Fibroblast of skin of scalp (primary cell): ENCODE measurements at places on chromosomes 2 and 18.
A peak's percentile ranks its signal among the peaks of the same experiment; 100 is the strongest.

- DNase-seq = no peak
Measured at GRCh38 chr2:59690849-59691248, 862.6 kb downstream of the BCL11A start.

GRCh38 chr2:185484602-185485001, 254.0 kb upstream of the FSIP2 start:
- no peak for DNase-seq

DNA sequence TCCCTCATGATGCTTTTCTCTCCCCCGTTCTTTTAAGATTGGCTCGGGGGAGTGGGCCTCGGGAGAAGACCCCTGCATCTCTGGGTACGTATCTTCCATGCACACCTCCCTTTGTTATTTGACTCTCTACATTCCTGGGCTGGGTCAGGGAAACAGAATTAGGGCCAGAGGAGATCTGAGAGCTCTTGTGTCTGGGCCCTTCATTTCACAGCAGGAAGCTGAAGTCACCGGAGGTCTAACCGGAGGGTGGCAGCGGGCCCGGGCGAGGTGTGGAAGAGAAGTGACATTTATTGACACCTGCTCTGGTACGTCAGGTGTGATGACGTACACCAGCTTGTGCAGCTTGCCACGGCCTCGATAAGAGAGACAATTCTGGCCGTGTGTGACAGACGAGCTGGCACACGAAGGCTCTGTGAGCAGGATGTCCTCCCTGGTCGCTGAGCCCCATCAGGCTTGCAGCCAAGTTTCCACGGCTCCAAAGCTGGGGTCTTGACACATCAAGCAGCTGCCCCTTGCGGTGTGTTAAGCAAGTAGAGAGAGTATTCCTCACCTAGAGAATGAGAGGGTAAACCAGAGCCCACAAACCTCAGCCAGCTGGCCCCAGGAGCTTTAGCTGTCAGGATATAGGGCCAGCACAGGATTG, 30.4 kb downstream of the TOGARAM2 start:
- no peak for DNase-seq

- no peak for DNase-seq
Measured at GRCh38 chr18:75586130-75586889, 158.8 kb upstream of the SMIM21 start.

DNA sequence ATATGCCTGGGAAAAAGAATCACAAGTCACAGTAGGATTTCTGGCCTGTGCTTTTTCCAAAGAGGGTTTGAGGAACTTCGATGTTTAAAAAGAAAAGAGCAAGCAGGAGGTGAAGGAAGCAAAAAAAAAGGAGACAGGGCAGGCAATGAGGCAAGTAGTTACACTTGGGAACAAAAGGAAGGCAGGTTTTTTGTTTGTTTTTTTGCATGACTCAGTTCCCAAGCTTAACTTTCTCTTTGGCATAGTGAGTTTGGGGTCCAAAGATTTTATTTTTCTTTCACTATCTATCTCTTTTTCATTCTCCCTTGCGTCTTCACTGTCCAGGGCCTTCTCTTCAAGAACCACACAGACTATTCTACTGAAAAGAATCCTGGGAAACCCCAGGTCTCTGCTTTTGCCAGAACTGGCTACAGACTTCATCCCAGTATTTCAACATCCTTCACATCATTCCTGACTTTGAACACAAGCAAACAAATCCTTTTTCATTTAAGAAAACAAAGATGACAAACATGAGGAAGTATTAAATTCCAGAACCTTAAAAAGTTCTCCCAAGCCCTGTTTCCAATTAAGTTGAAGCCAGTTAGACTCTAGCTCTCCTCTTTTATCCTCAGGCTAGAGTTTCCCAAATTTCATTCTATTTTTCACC, 210.7 kb upstream of the RND3 start:
- DNase-seq = peak; percentile 85

GRCh38 chr2:188318161-188318749, 26.6 kb downstream of the GULP1 start:
- DNase-seq = peak; percentile 46

GRCh38 chr2:47373747-47374146, 29.2 kb upstream of the MSH2 start:
- DNase-seq = no peak

- DNase-seq = no peak
Measured at GRCh38 chr2:129129087-129129486, 810.4 kb upstream of the HS6ST1 start.

DNA sequence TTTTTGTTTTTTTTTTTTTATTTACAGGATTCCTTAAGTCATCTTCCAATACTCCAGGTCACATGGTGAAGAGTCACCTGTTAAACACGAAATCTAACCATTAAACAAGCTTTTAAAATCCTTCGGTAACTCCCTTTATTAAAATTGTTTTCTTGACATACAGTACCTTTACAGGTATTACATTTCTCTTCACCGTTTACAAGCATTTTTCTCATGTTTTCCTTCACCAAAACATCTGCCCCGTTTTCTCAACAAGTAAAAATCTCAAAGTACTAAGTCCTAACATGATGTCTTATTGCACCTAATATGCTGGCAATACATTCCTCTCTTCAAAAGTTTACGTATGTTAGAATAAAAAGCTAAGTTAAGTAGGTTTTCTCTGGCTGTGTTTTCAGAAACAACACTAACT, 1.1 kb downstream of the PUM2 start:
- DNase-seq = no peak

DNA sequence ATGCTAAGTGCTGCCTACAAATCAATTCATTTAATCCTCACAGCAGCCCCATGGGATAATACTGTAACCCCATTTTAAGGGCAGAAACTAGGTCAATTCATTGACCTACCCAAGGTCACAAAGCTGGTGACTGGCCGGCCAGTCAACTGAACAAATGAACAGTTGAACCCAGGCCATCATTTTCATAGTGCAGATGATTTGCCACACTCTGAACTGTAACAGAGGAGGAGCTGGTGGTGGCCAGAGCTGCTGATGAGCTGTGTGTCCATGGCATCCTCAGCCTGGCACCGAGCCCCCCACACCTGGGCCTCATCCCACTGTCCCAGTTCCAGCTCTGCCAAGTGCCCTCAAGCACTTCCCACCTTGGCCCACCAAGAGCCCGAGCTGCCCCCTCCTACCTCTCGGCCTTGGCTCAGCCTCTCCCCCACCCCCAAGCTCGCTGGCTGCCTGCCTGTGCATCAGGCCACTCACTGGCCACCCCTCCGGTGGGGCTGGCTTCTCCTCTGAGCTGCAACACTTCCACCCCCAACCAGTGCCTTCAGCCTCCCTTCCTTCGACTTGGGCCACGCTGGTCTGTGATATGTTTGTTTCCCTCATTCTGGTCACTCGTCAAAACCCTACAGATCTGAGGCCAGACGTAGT, 58.4 kb downstream of the ATOH8 start:
- no peak for DNase-seq

GRCh38 chr2:191389288-191389687, 144.1 kb downstream of the MYO1B start:
- no peak for DNase-seq

- no peak for DNase-seq
Measured at GRCh38 chr18:35408843-35409261, 31.7 kb upstream of the ZNF396 start.

GRCh38 chr2:192749611-192750200, 555.0 kb upstream of the TMEFF2 start:
- peak; percentile 10 for DNase-seq

GRCh38 chr18:37570336-37570930, 4.8 kb upstream of the CELF4 start:
- no peak for DNase-seq

DNA sequence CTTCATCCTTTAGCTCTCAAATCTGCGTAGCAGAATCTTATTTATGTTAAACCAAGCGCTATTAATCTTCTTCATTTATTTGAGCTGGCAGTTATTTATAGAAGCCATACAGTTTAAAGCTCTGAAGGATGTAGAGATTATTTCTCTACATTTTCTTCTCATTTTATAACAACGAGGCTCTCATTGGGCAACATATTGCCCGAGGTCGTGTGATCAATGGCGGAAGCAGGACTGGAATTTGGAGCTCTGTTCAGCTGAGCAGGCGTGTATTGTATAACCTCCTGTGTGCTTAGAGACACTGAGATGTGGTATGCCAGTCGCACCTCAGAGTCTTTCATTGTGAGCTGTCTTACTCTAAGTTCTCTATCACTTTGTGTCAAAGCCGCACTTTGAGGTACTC, 17.5 kb upstream of the DRC1 start:
- no peak for DNase-seq

- no peak for DNase-seq
Measured at GRCh38 chr18:42018831-42019230, 63.8 kb downstream of the PIK3C3 start.

DNA sequence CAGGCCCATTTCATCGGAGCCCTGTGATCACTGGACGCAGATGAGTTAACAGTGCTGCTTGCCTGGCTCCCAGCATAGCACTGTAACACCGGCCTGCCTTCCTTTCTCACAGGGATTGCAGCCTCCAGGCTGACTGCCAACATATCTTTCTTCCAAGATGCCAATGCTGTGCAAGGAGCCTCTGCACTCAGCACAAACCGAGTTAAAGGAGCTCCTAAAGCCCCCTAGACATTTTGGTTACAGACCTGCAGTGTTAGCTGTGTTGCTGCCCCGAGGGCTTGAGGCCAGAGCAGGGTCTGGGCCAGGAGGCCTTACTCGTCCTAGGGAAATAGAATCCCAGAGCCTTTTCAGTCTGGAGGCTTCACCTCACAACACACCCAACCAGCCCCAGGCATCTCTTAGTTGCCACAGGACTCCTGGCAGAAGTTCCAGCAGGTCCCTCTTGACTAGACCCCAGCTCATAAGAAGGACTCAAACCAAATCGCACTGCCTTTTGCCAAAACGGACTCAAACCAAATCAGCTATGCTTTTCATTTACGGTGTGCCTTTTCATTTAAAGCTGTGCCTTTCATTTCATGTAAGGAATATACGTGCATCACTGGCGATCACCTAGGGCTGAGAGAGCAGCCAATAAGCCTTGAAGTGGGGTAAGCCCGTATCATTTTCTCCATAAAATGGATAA, 58.4 kb upstream of the EML4 start:
- peak; percentile 65 for DNase-seq

- no peak for DNase-seq
Measured at GRCh38 chr18:50662177-50662576, 102.3 kb downstream of the MAPK4 start.

DNA sequence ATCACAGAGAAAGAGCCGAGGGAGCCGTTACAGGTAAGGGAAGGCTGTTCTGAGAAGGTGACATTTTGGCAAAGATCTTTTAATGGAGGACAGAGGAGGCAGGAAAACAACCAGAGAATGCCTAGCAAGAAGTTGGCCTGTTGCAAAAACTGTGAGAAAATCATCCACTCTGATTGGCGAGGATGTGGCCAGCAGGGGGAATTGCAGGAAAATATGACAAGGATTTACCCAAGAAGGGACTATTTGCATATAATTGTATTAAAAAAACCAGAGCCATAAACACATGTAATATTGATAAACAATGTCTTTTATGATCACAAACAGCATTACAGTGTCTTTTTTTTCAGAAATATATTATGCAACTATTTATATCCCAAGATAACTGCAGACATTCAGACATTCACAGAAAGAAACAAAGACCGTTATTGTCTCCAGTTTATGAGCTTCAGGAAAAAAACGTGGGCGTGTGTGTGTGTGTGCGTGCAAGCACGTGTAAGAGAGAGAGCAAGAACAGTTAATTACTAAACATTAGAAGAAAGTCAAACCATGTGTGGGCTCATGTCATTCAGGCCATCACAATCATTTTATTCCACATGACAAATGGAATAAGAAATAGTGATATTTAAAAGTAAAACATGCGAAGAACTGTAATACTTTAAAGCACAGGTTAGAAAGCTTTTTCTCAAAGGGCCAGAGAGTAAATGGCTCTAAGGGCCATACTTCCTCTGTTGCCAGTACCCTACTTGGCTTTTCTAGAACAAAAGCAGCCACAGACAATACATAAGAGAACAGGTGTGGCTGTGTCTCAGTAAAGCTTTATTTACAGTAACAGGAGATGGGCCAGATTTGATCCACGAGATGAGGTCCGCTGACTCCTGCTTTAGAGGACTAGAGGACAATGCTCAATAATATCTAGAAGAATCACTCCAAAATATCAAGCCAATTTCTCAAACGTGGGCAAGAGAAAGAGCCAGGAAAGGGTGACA, 324.1 kb downstream of the DLGAP1 start:
- no peak for DNase-seq

DNA sequence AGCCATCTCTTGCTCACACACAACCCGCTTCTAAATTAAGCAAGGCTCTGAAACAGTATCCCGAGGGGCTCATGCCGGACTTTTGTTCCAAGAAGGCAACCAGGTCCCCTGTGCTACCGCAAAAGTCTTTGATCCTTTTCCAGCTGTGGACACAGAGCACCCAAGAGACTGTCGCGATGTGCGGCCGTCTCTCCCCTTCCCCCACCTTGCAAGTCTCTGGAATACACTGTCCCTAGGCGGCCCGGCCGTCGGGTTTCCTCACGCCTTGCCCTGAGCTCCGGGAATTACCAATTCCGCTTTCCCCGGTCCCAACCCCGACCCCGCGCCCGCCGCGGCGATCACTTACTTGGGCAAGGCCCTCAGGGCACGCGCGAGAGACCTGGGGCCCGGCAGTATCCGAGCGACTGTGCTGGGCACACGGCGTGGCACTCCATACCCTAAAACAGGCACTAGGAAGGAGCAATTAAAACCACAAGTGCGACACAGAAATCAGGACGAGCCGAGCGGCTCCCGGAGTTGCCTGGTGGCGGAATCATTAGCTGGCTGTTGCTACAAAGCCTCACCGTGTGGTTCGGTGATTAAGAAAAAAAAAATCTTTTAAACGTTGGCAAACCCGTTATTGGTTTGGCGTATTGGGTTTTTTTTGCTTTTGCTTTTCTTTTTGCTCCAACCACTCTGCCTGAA, 2.2 kb upstream of the DLX1 start:
- DNase-seq = no peak

- no peak for DNase-seq
Measured at GRCh38 chr2:9975328-9975727, 23.8 kb downstream of the GRHL1 start.

DNA sequence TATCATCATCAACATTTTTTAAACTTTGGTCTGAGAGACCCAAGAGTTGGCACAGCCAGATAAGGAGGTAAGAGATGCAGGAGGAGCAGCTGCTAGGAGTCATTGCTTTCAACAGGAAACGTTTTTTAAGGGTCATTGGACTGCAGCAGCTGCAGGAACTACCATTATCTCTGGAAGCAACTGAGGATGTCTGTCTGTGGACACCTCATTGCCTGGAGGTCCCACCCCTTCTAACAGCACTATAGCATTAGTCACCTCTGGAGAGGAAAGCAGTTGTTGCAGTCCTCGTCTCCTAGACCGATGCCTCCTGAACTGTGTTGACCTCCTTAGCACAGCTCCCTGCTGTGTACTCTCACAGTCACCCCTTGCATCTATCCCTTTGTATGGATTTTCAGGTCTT, 21.5 kb upstream of the FSHR start:
- peak; percentile 6 for DNase-seq

GRCh38 chr2:164960159-164960558, 4.8 kb upstream of the SLC38A11 start:
- no peak for DNase-seq

DNA sequence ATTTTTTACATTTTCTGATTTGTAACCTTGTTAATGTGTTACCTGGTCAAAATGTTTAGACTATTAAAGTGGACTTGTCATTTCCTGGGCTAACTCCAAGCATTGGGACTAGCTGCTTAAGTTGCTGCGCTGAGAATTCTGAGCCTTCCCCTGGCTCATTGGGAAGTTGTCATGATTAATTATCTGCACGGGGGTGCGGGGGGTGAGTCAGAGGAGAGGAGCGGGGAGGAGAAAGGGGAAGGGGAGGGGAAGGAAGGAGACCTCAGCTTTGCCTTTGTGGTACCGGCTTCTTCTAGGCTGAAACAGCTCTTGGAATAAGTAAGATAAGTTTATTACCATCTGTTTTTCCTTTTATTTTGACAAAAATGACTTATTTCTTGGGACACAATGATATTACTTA, 52.9 kb upstream of the APCDD1 start:
- DNase-seq = peak; percentile 57
